ENCODE measurements at places on chromosomes 3 and 15.

DNA sequence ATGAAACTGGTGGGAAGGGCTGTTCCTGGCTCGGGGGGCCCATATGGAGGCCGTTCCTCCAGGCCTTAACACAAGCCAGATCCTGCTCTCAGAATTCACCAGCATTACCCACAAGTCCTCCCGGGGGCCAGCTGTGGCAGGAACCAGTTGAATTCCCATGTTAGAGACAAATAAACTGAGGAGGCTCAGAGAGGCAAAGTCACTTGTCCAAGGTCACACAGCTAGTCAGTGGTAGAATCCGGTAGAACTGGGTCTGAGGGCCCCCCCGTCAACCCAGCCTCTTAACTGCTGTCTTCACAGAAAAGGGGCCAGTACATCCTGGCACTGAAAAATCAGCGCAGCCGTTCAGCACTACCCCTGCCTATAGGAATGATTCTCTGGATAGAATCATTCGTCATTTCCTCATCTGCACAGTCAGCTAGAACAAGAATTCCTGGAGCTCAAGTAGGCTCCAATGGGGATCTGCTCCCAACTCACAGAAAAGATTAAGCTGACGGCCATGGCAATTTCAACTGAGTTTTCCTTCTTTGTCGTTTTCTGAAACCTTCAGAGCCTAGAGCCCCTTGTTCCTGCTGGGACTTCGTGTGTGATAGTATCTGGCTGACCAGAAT, 12.2 kb upstream of the TSEN2 start:
- no peak for DNase-seq

DNA sequence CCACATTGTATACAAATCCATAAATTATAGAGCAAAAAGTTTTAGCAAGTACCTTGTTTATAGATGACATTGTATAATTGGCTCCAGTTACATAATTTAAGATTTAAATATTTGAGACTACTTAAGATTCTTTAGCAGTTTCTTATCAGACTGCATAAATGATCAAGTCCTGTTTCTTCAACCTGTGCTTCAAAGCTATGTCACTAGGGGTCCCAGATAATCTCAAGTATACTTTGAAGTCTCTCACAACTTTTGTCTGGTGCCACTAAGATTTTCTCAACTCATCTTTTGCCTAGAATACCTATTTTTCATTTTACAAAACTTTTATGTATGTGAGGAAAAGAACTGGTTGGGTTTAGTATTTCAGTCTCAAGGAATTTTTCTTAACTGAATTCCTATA, 205.5 kb downstream of the STAG1 start:
- DNase-seq, result no peak

DNA sequence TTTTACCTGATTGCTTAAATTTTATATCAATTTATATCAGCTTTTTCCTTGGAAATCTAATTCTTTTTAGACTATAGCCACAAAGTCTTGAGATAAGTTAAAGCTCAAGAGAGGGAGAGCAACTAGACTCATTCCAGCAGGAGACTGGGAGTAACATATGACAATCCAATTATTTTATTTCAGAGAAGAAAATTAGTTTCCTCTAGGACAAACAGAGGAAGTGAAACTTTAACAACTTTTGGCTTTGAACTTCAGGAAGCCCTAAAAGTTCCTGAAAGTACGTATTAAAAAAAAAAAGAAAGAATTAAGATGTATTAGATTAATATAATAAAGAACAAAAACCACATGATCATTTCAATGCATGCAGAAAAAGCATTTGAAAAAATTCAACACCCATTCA, 13.9 kb upstream of the UBE2E2 start:
- DNase-seq, result no peak

DNA sequence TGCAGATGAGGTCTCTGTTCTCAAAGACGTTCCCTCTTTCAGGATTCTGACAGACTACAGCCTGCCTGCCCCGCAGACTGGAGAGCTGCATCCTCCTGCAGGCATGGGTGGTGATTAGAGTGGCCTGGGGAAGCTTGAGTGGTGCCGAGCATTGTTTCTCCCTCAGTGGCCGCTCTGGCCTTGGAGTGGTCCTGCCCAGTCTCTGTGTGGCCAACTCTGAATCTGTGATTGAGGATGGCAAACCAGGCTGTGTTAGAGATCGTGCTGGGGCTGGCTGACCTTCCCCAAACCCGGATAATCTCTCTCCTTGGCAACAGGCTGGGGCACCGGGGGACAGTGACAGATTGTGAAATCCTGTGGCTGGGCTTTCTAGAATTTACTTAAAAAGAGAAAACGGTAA, 11.0 kb upstream of the ADCY5 start:
- DNase-seq, result no peak

GRCh38 chr3:72161881-72162595, 377.1 kb upstream of the PROK2 start:
- DNase-seq, result no peak

DNA sequence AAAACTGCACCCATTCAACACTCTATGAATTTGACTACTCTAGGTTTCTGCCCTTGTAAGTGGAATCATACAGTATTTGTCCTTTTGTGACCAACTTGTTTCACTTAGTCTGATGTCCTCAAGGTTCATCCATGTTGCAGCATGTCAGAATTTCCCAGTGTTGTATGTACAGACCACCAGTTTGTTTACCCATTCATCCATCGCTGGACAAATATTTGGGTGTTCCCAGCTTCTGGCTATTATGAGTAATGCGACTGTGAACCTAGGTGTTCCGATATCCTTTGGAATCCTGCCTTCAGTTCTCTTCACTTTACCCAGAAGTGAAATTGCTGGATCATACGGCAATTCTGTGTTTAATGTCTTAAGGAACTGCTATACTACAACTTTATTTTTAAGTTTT, 12.6 kb downstream of the RPL32 start:
- no peak for DNase-seq

DNA sequence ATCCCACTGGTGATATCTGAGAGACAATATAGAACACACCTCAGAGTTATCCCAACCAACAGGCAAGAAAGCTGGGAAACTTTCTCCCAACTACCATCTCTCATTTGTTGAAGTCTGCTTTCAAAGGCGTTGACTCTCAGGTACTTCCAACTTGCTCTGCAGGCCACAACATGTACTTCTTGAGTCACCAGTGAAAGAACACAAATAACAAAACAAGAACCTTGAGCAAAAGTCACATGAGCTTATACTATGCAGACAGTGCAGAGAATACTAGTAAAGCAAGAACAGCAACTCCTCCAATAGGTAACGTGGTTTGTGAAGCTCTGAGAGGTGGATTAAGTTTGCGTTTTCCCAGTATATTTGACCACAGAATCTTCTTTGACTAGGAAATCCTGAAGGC, 20.6 kb downstream of the SNTN start:
- DNase-seq, result no peak

GRCh38 chr15:34109797-34110663, 8.1 kb downstream of the PGBD4 start:
- no peak for DNase-seq

DNA sequence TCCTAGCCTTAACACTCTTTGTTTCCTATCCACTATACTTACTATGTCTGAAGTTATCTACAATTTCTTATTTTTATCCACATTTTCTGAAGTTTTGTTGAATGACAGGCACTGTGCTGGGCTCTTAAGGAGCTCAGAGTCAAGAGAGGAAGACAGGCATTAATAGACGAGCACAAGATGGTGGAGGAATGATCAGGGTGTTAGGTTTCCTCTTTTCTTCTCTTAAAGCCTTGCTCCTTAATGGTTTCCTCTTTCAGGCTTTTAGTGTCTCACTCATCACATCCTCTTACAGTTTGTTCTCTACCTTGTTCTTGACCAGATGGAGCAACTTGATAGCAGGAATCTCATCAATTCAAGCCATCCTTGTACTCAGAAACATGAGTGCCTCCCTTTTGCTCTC, 52.9 kb upstream of the BCL6 start:
- no peak for DNase-seq

GRCh38 chr3:37741644-37742043, 120.0 kb upstream of the CTDSPL start:
- no peak for DNase-seq

- DNase-seq, result no peak
Measured at GRCh38 chr3:12663401-12663935, 449 bp downstream of the RAF1 start.

DNA sequence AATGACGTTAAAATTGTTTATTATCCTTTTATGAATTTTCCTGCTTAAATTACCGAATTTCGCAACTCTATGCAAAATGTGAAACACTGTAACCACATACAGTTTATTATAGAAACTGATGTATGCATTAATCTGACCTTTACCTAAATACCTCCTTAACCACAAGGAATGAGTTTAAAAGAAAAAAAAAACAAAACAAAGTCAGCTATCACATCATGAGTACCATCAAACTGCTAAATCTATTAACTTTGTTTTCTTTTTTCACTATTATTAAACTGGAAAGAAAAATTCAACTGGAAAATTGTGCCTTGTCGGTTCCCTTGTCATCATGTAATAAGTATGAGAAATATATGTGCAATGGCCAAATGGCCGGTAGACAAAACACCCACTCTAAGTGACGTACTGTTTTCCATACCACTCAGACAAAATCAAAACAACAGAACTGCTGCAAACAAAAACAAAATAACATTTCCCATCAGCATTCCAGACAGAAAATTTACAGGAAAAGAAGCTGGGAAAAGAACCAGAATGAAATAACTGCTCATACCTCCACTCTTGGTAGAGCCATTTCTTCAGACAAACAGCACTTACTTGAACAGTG, 415.3 kb downstream of the FOXP1 start:
- no peak for DNase-seq

DNA sequence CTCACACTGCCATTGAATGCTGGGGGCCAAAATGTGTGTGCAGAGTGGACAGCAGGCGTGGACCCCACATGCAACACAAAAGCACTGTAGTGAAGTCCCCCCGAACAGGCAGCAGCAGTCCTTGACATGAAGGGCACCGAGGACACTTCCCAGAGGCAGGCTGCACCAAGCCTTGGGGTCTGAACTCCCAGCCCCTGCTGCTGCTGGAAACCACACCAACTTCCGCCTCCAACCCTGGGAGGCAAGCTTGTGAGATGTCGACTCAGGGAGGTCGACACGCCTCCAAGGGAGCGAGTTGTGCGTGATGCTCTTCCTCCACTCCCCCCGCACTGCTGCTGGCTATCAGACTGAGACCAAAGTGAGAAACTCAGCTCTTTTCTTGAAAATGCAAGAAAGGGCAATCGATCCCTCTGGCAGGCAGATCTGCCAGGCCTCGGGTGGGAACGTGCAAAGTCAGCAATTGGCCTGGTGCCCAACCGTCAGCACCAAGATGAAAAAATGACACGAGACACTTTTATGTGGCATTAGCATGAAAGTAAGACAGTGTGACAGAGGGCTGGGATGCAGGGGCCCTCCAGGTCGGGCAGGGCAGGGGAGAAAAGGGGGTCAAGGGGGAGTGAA, 43.6 kb downstream of the WHAMM start:
- DNase-seq, result no peak

- no peak for DNase-seq
Measured at GRCh38 chr15:69804786-69805185, 292.9 kb downstream of the TLE3 start.

GRCh38 chr3:151307131-151307530, 9.5 kb downstream of the GPR87 start:
- no peak for DNase-seq

- DNase-seq, result no peak
Measured at GRCh38 chr3:72354486-72354885, 493.8 kb downstream of the SHQ1 start.

DNA sequence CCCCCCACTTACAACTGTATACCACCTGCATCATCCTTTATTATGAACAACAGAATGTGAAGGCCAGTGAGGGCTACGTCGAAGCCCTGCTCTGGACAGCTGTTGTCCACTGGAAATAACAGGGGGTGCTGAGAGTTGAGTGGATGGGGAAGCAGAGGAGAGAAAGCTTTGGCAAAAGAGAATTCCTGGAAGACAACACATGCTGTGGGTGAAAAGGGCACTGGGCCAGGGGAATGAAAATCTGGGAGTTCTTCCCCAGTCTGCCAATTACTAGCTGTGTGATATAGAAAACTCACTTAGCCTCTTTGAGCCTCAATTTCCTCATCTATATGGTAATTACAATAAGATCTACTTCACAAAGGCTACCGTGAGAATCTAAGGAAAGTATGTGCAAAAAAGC, 40.7 kb downstream of the FSTL1 start:
- DNase-seq, result no peak

- no peak for DNase-seq
Measured at GRCh38 chr3:188683032-188683521, 488.7 kb upstream of the TPRG1 start.

GRCh38 chr15:56731548-56731947, 1.8 kb downstream of the ZNF280D start:
- no peak for DNase-seq

GRCh38 chr15:80775338-80775737, 3.8 kb upstream of the CEMIP start:
- DNase-seq, result no peak

DNA sequence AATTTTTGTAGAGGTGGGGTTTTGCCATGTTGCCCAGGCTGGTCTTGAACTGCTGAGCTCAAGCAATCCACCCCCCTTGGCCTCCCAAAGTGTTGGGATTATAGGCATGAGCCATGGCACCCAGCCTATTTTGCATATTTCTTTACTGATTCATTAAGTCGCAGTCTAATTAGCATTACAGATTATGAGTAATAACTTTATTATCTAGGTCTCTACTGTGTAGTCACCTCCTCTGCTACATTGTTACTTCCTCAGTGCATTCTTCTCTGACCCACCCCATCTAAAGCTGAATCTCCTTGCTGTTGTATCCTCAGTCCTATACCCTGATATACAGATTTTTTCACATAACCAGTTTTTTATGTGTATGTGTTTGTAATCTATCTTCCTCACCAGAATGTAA, 61.7 kb downstream of the TFDP2 start:
- DNase-seq, result no peak

- DNase-seq, result no peak
Measured at GRCh38 chr3:140007911-140008869, 73.2 kb downstream of the CLSTN2 start.

DNA sequence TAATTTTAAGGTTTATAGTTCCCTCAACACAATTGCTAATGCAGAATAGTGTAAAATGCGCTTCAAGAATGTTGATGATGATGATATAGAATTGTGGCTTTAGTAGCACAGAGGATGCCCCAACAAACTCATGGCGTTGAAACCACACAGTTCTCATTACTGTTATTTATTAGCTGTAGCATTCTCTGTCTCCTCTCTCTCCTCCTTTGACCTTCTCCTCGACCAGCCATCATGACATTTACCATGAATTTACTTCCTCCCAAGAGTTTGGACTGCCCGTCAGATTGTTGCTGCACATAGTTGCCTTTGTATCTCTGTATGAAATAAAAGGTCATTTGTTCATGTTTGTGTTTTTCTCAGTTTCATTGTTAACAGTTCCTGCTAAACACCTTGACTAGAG, 27.8 kb upstream of the CRTC3 start:
- DNase-seq, result no peak

DNA sequence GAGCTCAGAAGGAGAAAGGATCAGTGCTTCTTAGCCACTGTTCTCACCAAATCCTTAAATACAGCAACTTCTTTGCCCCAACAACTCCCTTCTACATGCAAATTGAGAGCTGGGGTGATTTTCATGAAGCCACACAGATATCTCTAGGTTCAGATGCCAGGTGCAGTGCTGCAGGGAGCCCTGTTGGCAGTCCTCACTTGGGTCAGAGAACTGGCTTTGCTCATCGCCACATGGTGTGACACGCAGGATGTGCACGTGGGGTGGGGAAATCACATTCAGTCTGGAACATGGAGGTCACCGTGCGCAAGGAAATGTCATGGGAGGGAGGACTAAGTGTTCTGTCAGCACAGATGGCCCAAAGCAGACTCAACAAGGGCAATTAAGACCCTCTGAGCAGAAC, 103.8 kb downstream of the WDR76 start:
- no peak for DNase-seq

GRCh38 chr3:179642871-179643270, 10.0 kb upstream of the USP13 start:
- DNase-seq, result no peak

Measured in activated CD4-positive, CD25-positive, alpha-beta regulatory T cell treated with anti-CD3 and anti-CD28 coated beads, Interleukin-2, amount 50 U/mL, for 72 hours (primary cell).